ENCODE measurements at places on chromosomes 12 and 14.

DNA sequence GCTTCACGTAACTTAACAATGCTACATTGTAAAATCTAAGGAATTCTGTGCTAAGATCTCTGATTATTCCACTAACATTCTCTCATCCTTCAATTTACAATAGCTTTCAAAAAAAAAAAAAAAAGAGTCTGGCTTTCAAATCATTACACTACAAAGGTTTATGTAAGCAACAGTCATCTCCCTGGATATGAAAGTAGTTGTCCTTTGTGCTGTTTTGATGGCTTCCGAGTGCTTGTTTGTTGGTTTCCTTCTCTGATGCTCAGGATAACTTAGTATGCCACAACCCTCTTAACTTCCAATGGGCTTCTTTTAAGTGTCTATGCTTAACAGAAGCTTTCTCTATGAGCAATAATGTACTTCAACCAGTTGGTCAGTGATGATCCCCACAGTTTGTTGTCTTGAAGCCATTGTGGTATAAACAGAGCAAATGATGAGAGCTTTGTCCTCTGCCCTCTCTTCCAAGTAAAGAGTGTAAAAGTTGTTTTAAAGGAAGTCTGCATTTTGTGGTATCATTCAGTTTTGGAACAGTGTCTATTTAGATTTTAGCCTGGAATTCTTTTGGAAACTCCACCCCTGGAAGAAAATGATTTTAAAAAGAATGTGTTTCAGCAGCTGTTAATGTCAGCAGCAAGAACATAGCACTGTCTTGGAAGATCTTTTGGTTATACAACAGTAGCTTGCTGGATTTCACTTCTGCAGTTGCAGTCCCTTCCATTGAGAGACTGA lies 396.1 kb upstream of the RGS6 start:
- H3K4me3 ChIP-seq, result no peak overlapping the region
- no peak for DNase-seq
- no peaks in the 10 kb centered on the region for H3K27me3 ChIP-seq
- H3K36me3 ChIP-seq, result no peaks in the 10 kb centered on the region

DNA sequence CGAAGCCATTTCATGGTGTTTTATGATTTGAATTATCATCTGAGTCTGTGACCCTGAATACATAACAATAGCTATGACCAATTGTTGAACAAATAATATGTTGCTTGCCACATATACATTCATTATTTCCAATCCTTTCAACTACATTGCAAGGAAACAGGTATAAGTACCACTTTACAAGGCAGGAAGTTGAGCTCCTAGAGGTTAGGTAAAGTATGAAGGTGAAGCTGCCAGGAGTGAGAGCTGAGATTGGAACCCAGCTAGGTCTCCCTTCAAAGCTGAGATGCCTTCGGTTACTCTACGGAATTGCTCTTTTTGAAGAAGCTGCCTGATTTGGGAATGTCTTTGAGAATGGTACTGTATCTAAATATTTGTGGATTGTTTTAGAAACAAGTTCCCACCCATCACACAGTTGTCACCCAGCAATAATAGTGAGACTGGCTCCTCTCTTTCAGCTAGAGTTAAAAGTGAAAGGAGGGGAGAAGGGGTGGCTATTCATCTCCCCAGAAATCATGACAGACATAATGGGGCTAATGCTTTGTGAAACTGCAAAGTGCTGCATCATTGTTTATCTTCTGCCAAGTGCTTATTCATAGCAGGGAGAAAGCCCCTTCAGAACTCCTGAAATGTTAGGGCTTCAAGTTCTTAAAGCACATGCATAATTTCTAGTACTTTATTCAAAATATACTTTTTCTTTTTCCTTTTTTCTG lies 75.9 kb upstream of the AMIGO2 start:
- DNase-seq, result no peak
- H3K27me3 ChIP-seq, result no peaks in the 10 kb centered on the region
- H3K27ac ChIP-seq, result no peak overlapping the region

- H3K4me3 ChIP-seq, result no peak overlapping the region
- no peak overlapping the region for H3K27ac ChIP-seq
These were observed 88.9 kb downstream of the LIN7A start for GRCh38 chr12:80848858-80849257.

GRCh38 chr12:286531-287300 lies 24.1 kb upstream of the SLC6A13 start:
- no peaks in the 10 kb centered on the region for H3K27me3 ChIP-seq
- H3K4me1 ChIP-seq, result no peaks in the 10 kb centered on the region
- H3K4me3 ChIP-seq, result no peak overlapping the region
- no peak overlapping the region for H3K27ac ChIP-seq
- no peak for DNase-seq

DNA sequence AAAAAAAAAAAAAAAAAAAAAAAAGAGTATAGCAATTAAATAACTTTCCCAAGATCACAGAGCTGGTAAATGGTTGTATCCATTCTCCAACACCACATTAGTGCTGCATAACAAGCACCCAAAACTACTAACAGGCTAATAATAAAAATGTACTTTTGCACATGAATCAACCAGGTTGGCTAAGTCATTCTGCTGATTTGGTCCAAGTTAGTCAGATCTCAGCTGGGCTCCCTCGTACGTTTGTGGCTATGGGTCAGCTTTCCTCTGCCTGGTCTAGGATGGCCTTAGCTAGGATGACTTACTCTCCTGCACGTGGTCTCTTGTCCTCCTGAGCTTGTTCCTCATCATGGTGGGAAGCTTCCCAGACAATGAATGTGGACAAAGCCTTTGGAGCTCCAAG lies 7.9 kb upstream of the PLEKHG6 start:
- H3K36me3 ChIP-seq, result no peaks in the 10 kb centered on the region
- no peak overlapping the region for H3K27ac ChIP-seq
- H3K4me1 ChIP-seq, result no peaks in the 10 kb centered on the region
- H3K27me3 ChIP-seq, result no peaks in the 10 kb centered on the region
- no peak for DNase-seq
- no peak overlapping the region for H3K4me3 ChIP-seq

DNA sequence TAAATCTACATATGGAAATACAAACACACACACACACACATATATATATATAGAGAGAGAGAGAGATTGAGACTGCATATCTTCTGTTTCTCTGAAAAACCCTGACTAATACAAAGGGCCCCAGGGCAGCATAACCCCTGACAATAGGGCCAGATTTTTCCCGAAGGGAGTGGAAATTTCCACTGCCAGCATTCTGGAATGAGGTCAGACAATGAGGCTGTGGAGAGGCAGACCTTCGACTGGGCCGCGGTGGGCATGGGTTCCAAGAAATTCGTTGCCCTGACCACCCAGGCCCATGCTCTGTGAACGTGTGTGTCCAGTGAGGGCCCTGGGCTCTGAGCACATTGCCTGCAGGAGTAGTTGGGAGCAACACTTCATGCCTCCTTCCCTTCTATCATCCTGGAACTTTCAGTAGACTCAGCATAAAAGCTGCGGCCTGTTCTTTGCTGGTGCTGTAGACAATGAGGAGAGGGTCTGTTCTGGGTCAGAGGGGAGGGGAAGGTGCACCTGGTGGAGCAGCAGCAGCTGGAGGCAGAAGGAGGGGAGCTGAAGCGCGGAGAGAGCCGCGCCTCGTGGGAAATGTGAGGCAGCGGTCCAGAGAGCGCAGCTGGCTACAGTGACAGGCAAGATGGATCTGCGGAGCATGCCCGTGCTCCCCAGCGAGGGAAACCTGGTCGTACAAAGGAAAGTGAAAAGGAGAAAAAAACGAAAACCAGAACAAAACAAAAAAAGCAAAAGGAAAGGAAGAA lies 25.6 kb upstream of the CCDC60 start:
- H3K27ac ChIP-seq, result no peak overlapping the region
- DNase-seq, result no peak
- no peaks in the 10 kb centered on the region for H3K27me3 ChIP-seq
- no peaks in the 10 kb centered on the region for H3K36me3 ChIP-seq
- H3K4me3 ChIP-seq, result no peak overlapping the region
